Dermis blood vessel endothelial cell (primary cell): ENCODE measurements at places on chromosomes 3 and 15.

- no peak for DNase-seq
Measured at GRCh38 chr3:19541284-19541683, 392.7 kb downstream of the EFHB start.

GRCh38 chr15:73887481-73887880, 14.1 kb downstream of the TBC1D21 start:
- no peak for DNase-seq

- no peak for DNase-seq
Measured at GRCh38 chr3:49533786-49534519, 20.3 kb upstream of the BSN start.

- DNase-seq: no peak
Measured at GRCh38 chr3:27391796-27392195, 22.6 kb upstream of the NEK10 start.

GRCh38 chr3:197168606-197169005, 129.8 kb downstream of the DLG1 start:
- peak; percentile 46 for DNase-seq

DNA sequence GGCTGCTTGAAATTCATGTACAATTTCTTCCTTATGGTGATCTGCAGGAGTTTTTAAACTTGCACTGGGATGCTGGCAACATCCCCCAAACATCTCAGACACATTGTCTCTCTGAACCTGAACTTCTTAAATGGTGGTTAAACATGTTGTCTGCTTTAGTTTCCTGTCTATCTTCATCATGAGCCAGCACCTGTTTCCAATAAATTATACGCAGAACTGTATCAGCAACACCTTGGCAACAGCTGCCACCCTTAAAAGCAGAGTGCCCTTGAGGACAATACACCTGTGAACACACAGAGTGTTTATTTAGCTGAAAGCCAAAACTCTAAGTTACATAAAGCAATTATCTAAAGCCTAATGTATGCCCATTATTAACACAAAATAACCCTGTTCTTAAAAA, 242.9 kb downstream of the WNT5A start:
- no peak for DNase-seq
